ENCODE measurements at places on chromosomes 11 and 22. TPM values are rescaled to one million over a fixed set of nuclear protein-coding genes. Genes with fewer than 3 reads are reported as not detected.

The PGA3 gene
- not detected for total RNA-seq

The MMP3 gene
- not detected for total RNA-seq

The MYH9 gene
- total RNA-seq: 403 TPM

The ZBTB16 gene
- total RNA-seq: 33.0 TPM

The DDX25 gene
- not detected for total RNA-seq

The SCT gene
- not detected for total RNA-seq

The DSCAML1 gene
- total RNA-seq: not detected

The SPON1 gene
- 52.2 TPM for total RNA-seq

The ANO9 gene
- total RNA-seq: not detected

The SERPING1 gene
- total RNA-seq: 221 TPM

The MS4A4E gene
- total RNA-seq: not detected

The HBG2 gene
- not detected for total RNA-seq

The WBP2NL gene
- not detected for total RNA-seq

The APOBEC3F gene
- total RNA-seq: 1.4 TPM

The TTC36 gene
- total RNA-seq: not detected

The TMEM191C gene
- total RNA-seq: 0.54 TPM

The OR51I1 gene
- not detected for total RNA-seq

The ENTHD1 gene
- total RNA-seq: not detected

The DEUP1 gene
- total RNA-seq: not detected

The KRTAP5-2 gene
- total RNA-seq: not detected

The APLNR gene
- total RNA-seq: 0.65 TPM

The SMC1B gene
- total RNA-seq: not detected

The GSTT2B gene
- 0.97 TPM for total RNA-seq

The TRPM5 gene
- total RNA-seq: not detected

The PKNOX2 gene
- 2.5 TPM for total RNA-seq

The OR10A5 gene
- not detected for total RNA-seq

The SPINDOC gene
- total RNA-seq: 18.1 TPM

The RAG2 gene
- not detected for total RNA-seq

The CATSPER1 gene
- total RNA-seq: not detected

The USH1C gene
- not detected for total RNA-seq

The APOL1 gene
- 4.9 TPM for total RNA-seq

The STK33 gene
- total RNA-seq: 2.7 TPM

The IFTAP gene
- total RNA-seq: 18.6 TPM

The MAPK8IP2 gene
- 2.0 TPM for total RNA-seq

The C11orf86 gene
- total RNA-seq: not detected

The SPDYC gene
- total RNA-seq: not detected

The SYT13 gene
- total RNA-seq: not detected

The ZNF280A gene
- total RNA-seq: not detected

The MAP6 gene
- total RNA-seq: 2.0 TPM

The FOLR2 gene
- total RNA-seq: not detected

The OR52D1 gene
- not detected for total RNA-seq

All from cardiac atrium fibroblast (primary cell).